MV-4-11 (cell line): ENCODE measurements at places on chromosomes 3 and 15.

DNA sequence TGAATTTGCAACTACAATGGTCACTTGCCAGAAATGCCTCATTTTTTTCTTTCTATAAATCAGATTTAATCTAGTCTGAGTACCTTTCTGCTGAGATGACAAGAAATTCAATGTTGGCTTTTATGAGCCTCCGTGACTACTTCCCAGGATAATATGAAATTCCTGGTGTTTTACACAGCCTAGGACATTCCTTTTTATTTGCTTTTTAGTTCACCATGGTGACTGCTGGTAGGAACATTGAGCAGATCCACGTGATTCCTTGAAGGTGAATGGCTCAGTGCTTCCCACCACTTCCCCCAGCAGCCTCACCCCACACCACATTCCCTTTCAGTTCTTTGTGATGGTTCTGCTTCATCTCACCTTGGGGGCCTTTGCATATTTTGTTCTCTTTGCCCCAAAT lies 4.3 kb upstream of the NPTN start:
- no peak for DNase-seq

- no peak for DNase-seq
Measured at GRCh38 chr15:85733416-85733815, 61.3 kb downstream of the KLHL25 start.

GRCh38 chr3:123004201-123004918 lies 23.2 kb downstream of the SEMA5B start:
- no peak for DNase-seq

- no peak for DNase-seq
Measured at GRCh38 chr15:60118626-60119025, 114.5 kb downstream of the FOXB1 start.
